ENCODE measurements at places on chromosomes 2 and 18. TPM values are rescaled to one million over a fixed set of nuclear protein-coding genes. Genes with fewer than 3 reads are reported as not detected.

The SLC8A1 gene
- total RNA-seq = 1.7 TPM

The NCKAP5 gene
- total RNA-seq = 0.55 TPM

The PARD3B gene
- 5.9 TPM for total RNA-seq

The KCNIP3 gene
- 2.1 TPM for total RNA-seq

The UGT1A8 gene
- total RNA-seq = not detected

The RAB17 gene
- 140 TPM for total RNA-seq

The ACSL3 gene
- 100 TPM for total RNA-seq

The TEKT4 gene
- total RNA-seq = not detected

The REG3A gene
- not detected for total RNA-seq

The ST8SIA5 gene
- total RNA-seq = 2.8 TPM

The LGALSL gene
- 26.5 TPM for total RNA-seq

The LRRC30 gene
- total RNA-seq = not detected

The PSMA8 gene
- total RNA-seq = not detected

The UGT1A5 gene
- not detected for total RNA-seq

The PROKR1 gene
- total RNA-seq = 4.4 TPM

The IL1RL1 gene
- total RNA-seq = 0.05 TPM

The DTNA gene
- total RNA-seq = 16.9 TPM

The MROH2A gene
- 0.16 TPM for total RNA-seq

The FSHR gene
- total RNA-seq = not detected

The AMER3 gene
- total RNA-seq = 0.13 TPM

The PLA2R1 gene
- 1.1 TPM for total RNA-seq

The ASXL3 gene
- total RNA-seq = 0.35 TPM

All from WTC11 (cell line).